HuH-7 (cell line): ENCODE measurements at places on chromosomes 11 and 22.

- peak; percentile 40 for DNase-seq
Observed at GRCh38 chr11:131246663-131247062, 123.8 kb upstream of the NTM start.

DNA sequence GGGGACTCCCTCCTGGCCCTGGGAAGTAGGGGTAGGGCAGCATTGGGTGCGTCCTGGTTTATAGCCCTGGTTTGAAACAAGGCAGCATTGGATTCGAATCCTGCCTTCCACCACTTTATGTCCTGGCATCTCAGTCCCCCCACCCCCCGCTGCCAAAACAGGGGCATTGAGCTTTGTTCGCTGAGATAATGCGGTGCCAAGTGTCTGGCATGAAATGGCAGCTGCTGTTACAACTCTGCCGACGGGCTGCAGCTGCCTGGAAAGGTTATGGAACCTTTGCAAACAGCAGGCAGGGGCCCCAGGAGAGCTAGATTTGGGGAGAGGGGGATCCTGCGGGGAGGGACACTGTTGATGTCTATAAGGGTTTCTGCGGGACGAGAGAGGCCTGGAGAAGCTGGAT, 1.9 kb downstream of the TST start:
- no peak for DNase-seq

GRCh38 chr22:24419475-24419850, 7.9 kb upstream of the ADORA2A start:
- DNase-seq: no peak

DNA sequence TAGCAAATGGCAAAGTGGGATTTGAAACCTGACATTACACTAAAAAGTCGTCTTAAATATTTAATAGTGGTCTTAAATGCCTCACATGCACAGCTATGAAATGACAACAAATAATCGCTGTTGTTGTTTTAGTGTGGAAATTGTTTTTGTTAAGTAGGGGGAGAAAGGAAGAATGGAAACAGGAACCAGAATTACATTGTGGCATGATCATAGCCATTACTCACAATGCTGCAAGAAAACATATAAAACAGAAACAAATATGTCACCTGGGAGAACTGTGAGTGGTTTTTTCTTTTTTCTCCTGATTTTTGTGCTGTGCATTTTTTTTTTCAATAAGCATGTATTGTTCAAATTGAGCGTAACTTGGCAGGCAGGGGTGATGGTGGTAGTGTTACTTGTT, 22.9 kb downstream of the FAM76B start:
- no peak for DNase-seq

GRCh38 chr11:69039501-69039900, 9.2 kb upstream of the TPCN2 start:
- no peak for DNase-seq

DNA sequence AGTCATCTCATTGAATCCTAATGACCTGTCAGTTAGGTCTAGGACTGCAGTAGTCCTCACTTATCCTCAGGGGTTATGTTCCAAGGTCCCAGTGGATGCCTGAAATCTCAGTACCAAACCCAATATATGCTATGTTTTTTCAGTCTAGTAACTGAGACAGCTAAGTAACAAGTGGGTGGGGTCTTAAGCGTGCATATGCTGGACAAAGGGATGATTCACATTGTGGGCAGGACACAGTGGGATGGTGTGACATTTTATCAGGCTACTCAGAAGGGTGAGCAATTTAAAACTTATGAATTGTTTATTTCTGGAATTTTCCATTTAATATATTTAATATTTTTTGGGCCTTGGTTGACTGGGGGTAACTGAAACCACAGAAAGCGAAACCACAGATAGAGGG, 29.0 kb downstream of the DDX10 start:
- DNase-seq: no peak

DNA sequence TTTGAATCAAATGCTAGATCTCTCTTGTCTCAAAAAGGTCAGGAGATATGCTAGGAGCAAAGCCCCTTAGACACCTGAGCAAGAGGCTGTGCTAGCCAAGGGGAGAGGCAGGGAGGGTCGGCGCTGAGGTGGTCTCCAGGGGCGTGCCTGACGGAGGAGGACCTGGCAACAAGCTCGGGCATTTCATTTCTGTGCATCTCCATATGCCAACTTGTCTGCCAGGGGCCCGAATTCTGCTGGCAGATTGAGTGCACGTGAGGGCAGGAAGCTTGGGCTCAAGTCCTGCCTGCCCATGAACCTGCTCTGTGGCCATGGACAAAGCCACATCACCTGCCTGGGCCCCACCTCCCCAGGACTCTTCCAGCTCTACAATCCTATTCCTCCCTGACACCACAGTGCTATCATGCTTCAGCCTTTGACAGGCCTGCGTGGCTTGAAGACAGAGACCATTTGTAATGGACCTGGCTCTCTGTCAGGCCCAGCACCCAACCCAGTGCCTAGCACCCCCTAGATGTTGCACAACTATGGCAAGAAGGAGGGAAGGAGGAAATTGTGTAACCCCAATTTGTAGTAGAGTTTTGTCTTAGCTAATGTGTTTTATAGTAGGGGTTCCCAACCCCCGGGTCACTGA, 16.3 kb upstream of the VSIG10L2 start:
- no peak for DNase-seq

GRCh38 chr22:46576556-46577367, 39.3 kb upstream of the CELSR1 start:
- DNase-seq: peak; percentile 74

DNA sequence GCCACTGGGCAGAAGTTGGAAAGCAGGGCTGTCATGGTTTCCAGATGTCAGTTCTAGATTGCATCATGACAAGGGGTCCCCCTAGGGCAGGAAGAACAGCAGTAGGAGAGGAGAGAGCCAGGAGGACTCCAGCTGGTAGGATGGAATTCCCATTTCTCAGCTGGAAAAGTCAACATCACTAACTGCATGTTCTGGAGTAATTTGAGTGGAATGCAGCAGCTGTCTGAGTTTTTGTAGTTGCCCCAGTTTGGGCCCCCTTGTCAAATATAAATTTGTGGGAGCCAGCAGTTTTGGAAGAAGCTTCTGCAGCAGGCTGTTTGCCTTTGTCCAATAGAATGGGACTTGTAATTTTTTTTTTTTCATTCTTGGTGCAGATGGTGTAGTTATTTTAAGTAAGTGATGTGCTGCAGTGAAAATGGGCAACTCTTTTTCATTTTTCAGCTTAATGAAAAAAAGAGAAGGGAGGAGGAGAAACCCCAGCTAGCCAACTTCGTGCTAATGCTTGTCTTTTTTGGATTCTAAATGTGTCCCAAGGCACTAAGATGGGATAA, 86.9 kb downstream of the LDLRAD3 start:
- no peak for DNase-seq

DNA sequence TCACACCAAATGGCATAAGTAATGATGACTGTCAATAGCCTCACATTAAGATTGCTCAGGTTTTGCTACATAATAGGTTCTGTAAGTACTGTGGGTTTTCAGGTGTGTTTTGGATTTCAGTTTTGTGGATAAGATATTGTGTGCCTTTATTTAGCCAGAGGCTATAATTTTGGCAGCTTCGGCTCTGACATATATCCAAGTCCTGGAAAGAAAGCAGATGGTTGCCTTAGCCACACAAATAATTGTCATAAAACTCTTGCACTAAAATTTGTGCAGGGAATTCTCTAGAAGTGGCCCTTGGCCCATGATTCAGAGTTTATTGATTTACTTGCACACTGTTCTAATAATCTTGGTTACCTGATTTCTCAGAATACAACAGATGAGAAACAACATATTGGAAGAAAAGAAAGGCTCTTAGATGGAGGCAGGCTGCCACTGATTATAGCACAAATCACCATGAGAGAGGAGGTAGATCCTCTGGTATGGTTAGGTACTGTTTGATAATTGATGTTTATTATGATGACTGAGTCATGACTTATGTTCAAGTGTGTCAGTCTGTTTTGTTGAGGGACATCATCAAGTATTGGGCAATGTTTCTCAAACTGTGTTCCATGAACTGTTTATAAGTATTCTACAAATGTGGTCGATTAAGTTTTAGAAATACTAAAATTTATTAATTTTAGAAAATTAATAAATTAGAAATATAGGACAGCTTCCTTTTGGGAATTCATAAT, 9.6 kb downstream of the REXO2 start:
- no peak for DNase-seq

- no peak for DNase-seq
Observed at GRCh38 chr11:106520146-106520912, 442.9 kb downstream of the AASDHPPT start.

DNA sequence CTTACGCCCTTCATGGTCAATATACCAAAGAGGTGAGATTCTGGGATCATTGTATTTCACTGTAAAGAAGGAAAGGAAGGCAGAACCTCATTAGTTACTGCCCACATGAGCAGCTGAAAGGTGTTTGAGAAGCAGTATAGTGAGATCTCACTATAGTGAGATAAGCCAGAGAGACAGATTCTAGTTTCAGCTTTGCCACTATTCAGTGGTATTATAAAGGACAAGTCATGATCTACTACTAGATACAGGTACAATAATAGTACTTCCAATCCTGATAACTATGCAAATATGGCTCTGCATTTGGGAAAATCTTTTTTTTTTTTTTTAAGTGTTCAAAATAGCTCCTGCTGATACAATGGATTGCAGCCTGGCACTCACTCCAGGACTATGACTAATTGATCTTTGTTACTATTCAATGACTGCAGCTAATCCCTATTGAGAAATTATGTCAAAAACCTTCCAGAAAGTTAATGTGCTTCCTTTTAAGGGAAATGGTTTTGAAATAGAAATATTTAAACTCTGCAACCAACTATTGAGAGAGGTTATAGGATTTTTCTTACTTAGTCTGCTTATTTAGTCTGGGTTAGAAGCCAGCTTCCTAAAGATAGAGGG, 8.3 kb upstream of the DLAT start:
- DNase-seq: no peak

- DNase-seq: peak; percentile 64
Observed at GRCh38 chr22:25777870-25778269, 35.9 kb downstream of the MYO18B start.

DNA sequence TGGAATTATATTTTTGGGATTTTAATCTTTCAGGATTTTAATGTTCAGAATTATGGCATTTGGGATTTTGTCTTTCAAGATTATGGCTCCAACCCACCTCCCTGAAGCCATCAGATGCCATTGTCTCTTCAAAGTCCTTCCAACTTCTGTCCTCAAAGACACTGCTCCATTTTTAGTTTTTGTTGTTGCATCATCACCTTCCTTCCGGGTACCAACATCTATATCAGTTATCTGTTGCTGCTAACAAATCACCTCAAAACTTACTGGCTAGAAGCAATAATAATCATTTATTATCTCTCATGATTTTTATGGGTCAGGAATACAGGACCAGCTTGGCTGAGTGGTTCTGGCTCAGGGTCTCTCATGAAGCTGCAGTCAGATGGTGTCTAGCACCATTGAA, 138.8 kb upstream of the ZBED5 start:
- DNase-seq: no peak

- DNase-seq: no peak
Observed at GRCh38 chr11:104858882-104859775, 39.1 kb downstream of the CASP12 start.

- no peak for DNase-seq
Observed at GRCh38 chr11:64742087-64742888, 1.7 kb downstream of the RASGRP2 start.

DNA sequence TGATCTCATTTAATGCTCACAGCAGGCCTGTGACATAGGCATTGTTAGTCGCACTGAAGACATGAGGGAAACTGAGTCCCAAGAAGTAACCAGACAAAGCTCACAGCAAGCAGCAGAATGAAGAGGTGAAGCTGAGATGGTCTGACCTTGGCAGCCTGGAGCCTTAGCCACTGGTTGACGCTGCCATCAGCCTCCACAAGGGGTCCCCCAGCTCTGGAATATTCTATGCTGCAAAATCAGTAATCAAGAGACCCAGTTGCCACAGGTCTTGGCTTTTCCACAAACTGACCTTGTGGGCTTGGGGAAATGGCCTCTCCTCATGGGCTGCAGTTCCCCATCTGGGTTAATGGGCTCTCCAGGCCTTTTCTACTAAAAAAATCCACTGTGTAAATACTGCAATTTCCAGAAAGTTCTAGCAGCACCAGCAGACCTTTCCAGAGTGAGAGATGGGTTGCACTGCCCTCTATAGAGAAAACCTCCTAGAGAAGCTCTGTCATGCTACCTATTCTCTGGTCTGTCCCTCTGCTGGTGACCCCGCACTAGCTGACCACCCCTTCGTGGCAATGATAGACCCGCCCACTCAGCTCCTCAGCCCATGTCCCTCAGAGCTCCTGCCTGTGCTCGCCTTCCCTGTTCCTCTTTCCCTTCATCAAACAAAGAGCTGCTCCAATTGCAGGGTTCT, 22.6 kb upstream of the ISX start:
- peak; percentile 49 for DNase-seq

DNA sequence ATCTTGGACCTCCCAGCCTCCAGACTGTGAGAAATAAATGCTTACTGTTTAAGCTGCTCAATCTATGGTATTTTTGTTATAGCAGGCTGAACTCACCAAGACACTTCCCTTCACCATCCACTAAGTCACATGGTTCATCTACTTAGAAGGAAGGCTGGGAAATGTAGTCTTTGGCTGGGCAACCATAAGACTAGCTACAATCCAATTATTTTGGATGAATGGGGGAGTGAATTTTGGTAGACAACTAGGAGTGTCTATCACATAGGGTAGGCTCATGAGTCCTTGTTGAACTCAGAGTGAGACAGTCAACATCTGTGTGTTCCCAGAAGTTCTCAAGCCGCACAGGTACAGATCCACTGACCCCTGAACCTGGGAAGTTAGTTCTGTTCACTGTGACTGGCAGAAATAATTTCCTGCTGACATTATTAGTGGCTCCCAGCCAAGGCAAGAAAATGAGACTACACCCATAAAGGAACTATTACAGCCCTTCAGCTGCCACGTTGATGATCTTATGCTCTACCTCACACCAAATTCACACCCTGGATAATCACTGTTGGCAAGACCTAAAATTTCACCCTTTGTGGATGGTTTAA, 3.1 kb upstream of the SLC35C1 start:
- no peak for DNase-seq

GRCh38 chr22:23062616-23063538, 7.4 kb upstream of the GNAZ start:
- no peak for DNase-seq

DNA sequence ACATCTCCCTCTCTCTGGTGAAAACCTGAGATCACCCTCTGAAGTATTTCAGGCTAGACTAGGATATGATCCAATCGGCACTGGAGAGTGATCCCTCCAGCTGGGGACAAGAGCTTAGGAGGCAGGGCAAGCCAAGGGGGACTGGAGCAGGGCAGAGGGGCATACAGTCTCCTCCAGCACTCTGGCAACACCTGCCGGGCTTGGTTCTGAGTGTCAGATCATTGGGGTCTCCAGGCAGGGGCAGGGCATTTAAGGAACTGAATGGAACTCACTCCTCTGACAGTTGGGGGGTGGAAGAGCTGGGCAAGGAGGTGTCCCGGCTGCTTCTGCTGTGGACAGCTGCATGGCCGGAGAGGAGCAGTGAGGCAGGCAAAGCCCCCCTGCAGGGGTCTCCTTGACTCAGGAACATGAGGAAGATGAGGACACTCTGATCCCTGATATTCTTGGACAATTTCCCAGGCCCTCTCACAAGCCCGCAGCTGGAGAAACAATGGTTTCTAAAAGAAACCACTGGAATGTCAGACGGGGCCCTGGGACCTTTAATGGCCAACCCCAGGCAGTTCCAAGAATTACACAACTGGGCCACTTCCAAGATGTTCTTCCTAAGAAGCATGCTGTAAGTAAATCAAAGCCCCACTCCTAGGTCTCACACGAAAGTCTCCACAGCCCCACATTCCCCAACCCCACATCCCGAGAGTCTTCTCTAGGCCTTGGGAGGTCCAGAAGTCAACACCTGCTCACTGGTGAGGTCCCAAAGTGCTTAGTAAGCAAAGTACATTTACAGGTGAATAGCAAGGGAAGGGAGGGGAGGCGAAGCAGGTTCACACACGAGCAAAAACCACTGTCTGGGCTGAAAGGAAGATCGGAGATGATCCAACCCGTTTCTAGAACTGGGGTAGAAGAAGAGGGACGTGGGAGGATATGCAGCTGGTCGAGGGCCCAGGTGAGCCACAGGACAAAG, 1.2 kb upstream of the CCDC86 start:
- no peak for DNase-seq
